ENCODE measurements at places on chromosomes 12 and 14.

- no peaks in the 10 kb centered on the region for H3K36me3 ChIP-seq
- peak; percentile 81 for DNase-seq
- peaks cover 5% of the 10 kb centered on the region for H3K27me3 ChIP-seq
- H3K27ac ChIP-seq = no peak overlapping the region
These were observed 54.0 kb downstream of the ZNF641 start for GRCh38 chr12:48296586-48297282.

- DNase-seq = peak; percentile 29
- H3K4me1 ChIP-seq = no peaks in the 10 kb centered on the region
- H3K27me3 ChIP-seq = no peaks in the 10 kb centered on the region
- H3K27ac ChIP-seq = no peak overlapping the region
These were observed 31.3 kb upstream of the LALBA start for GRCh38 chr12:48601013-48601756.

- H3K27ac ChIP-seq = peak overlapping the region; percentile 80
- H3K4me3 ChIP-seq = peak overlapping the region; percentile 38
- H3K27me3 ChIP-seq = no peaks in the 10 kb centered on the region
- peaks cover 4% of the 10 kb centered on the region for H3K36me3 ChIP-seq
These were observed 6.2 kb downstream of the MAP3K12 start for GRCh38 chr12:53492830-53493609.

- peak overlapping the region; percentile 89 for H3K27ac ChIP-seq
- peak overlapping the region; percentile 92 for H3K4me3 ChIP-seq
These were observed 441 bp downstream of the RAB5B start for GRCh38 chr12:55974308-55974730.

DNA sequence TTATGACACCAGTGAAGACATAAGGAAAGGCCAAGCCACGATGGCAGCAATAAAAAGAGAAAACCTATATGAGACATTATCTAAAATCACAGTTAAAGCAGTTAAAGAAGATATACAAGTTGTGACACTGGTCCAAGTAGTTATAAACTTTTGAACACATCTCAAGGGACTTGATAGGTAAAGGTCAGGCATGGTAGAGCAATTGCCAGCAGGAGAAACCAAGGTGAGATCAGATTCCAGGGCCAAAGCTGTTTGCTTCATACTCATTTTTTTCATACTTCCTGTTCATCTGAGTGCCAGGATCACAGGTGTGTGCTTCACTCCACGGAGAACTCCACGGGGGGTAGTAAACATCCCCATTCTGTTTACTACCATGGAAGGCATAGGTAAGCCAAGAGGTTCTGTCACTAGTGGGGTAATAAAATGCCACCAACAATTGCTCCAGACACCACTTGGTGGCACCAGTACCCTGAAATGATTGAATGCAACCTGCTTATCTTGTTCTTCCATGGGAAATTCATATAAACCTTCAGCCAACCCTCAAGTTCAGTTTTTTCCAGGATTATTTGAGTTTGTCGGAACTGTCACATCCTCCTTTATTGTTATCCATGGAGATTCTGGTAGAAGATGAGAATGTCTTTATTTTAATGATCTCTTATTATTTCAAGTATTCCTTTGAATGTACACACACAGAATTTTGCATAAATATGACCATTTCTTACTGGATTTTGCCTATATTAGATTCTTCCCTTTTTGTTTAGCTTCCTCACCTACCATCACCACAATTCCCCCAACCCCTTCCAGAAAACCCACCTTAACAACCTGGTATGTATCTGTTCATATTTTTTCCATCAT, 59.2 kb upstream of the TSPAN8 start:
- H3K4me1 ChIP-seq = no peaks in the 10 kb centered on the region
- no peaks in the 10 kb centered on the region for H3K36me3 ChIP-seq
- peak; percentile 10 for DNase-seq
- no peak overlapping the region for H3K27ac ChIP-seq
- H3K27me3 ChIP-seq = no peaks in the 10 kb centered on the region
- H3K4me3 ChIP-seq = no peak overlapping the region

- H3K4me1 ChIP-seq = peaks cover 10% of the 10 kb centered on the region
- DNase-seq = no peak
- no peak overlapping the region for H3K4me3 ChIP-seq
- H3K27me3 ChIP-seq = no peaks in the 10 kb centered on the region
- no peak overlapping the region for H3K27ac ChIP-seq
- H3K36me3 ChIP-seq = peaks cover 13% of the 10 kb centered on the region
These were observed 8.7 kb downstream of the ANKRD13A start for GRCh38 chr12:110007881-110008280.

GRCh38 chr12:49673446-49674317, 33.5 kb downstream of the FMNL3 start:
- H3K4me3 ChIP-seq = no peak overlapping the region
- H3K27ac ChIP-seq = peak overlapping the region; percentile 79
- DNase-seq = peak; percentile 97
- no peaks in the 10 kb centered on the region for H3K27me3 ChIP-seq

- no peak overlapping the region for H3K27ac ChIP-seq
- DNase-seq = no peak
- no peaks in the 10 kb centered on the region for H3K4me1 ChIP-seq
- H3K36me3 ChIP-seq = no peaks in the 10 kb centered on the region
- H3K4me3 ChIP-seq = no peak overlapping the region
These were observed 84.0 kb downstream of the LRRC9 start for GRCh38 chr14:60003991-60004390.

DNA sequence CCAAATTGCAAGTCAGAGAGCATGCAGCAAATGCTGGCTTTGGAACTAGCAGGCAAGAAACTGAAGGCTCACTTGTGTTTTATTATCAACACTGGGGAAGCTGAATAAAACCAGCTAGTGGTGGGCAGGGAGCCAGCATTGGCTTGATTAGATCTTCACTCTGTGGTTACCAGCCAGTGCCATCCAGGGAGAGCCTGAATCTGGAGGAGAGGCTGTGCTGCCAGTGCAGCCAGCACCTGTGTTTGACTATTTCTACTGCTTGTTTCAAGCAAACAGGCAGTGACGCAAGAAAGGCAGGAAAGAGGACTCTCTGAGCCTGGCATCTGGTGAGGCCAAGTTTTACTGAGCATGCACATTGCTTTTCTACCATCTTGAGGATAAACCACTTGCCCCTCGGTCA, 247.0 kb downstream of the PHLDA1 start:
- DNase-seq = no peak
- no peak overlapping the region for H3K27ac ChIP-seq
- H3K36me3 ChIP-seq = no peaks in the 10 kb centered on the region
- no peaks in the 10 kb centered on the region for H3K27me3 ChIP-seq
- H3K4me3 ChIP-seq = no peak overlapping the region

DNA sequence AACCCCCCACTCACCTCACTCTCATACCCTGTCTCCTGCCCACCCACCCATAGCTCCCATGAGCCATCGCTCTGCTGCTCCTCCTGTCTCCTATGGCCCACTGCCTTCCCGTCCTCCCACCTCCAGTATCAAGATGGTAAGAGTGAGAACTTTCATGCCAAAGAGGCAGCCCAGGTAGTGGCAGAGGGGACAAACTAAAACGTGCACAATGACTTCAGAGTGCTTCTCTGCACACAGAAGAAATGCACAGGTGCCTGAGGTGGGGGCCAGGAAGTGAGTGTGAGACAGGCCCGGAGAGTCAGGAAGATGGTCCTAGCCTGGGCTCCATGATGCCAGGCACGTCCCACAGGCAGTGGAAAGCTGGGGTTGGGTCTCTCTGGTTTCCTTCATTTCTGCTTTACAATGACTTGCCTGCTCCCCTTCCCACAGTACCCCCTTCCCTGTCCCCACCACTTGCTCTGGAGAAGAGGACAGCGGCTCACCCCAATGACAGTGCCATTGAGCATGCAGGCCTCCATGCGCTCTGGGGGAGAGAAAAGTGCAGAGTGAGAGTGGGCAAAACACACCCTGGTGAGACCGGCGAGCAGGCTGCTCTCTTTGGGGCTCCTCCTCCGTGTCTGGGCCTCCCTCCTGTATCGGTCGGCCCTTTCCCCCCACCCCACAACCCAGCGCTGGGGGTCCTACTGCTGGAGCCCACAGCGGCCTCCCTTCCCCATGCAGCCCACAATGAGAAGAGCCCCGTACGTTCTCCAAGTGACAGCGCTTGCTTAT, 22.8 kb upstream of the ANO2 start:
- no peak overlapping the region for H3K27ac ChIP-seq
- DNase-seq = no peak
- H3K4me3 ChIP-seq = no peak overlapping the region
- H3K36me3 ChIP-seq = no peaks in the 10 kb centered on the region
- H3K4me1 ChIP-seq = no peaks in the 10 kb centered on the region

- H3K36me3 ChIP-seq = no peaks in the 10 kb centered on the region
- DNase-seq = peak; percentile 18
- no peaks in the 10 kb centered on the region for H3K27me3 ChIP-seq
- no peaks in the 10 kb centered on the region for H3K4me1 ChIP-seq
These were observed 63.3 kb upstream of the HSPB8 start for GRCh38 chr12:119115296-119115905.

- DNase-seq = no peak
- peak overlapping the region; percentile 74 for H3K27ac ChIP-seq
- H3K4me1 ChIP-seq = peaks cover 11% of the 10 kb centered on the region
- no peak overlapping the region for H3K4me3 ChIP-seq
- H3K36me3 ChIP-seq = peaks cover 5% of the 10 kb centered on the region
- H3K27me3 ChIP-seq = no peaks in the 10 kb centered on the region
These were observed 9.0 kb downstream of the DYNC1H1 start for GRCh38 chr14:101973356-101973755.

- peaks cover 9% of the 10 kb centered on the region for H3K4me1 ChIP-seq
- H3K36me3 ChIP-seq = no peaks in the 10 kb centered on the region
- no peaks in the 10 kb centered on the region for H3K27me3 ChIP-seq
- no peak overlapping the region for H3K27ac ChIP-seq
These were observed 185.1 kb downstream of the AKAP6 start for GRCh38 chr14:32514236-32514635.

DNA sequence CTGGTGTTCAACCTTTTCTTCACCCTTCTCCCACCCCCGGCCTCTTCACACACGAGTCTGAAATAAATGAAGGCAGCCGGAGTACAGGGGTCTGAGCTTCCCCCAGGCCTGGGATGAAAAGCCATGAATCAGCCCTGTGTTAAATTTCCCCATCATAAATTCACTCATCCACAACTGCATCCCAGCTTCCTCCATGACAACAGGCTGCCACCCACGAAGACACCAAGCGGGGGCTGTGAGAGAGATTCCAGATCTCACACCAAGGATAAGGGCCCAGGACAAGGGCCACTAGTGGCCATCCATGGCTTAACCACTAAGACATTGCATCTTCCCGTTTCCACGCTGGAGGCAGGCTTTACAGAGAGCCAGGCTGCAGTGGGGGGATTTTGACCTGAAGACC, 93.9 kb upstream of the NCOR2 start:
- no peaks in the 10 kb centered on the region for H3K36me3 ChIP-seq
- no peak overlapping the region for H3K27ac ChIP-seq
- no peaks in the 10 kb centered on the region for H3K27me3 ChIP-seq
- no peak for DNase-seq
- no peak overlapping the region for H3K4me3 ChIP-seq
- H3K4me1 ChIP-seq = peaks cover 8% of the 10 kb centered on the region

GRCh38 chr12:88241862-88242570, 99.9 kb downstream of the TMTC3 start:
- no peak overlapping the region for H3K4me3 ChIP-seq
- no peaks in the 10 kb centered on the region for H3K36me3 ChIP-seq
- DNase-seq = peak; percentile 99
- H3K27me3 ChIP-seq = no peaks in the 10 kb centered on the region
- peak overlapping the region; percentile 80 for H3K27ac ChIP-seq

DNA sequence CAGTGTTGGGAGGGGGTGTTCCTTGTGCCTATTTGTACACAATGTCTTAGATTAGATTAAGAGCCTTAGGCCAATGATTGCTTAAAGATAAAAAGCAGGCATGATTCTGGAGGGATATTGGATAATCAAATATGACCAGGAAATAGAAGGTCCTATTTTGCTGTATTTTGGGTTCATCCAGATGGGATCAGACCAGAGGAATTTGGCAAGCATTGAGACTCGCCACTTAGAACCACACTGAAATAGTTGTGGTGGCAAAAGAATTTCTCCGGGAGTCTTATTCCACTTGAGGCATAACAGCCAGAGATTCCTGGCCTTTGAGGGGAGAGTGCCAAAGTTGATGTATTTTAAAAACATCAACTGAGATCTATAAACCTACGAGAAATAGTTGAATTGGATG, 327.2 kb downstream of the RAD51B start:
- H3K4me1 ChIP-seq = peaks cover 14% of the 10 kb centered on the region
- peak overlapping the region; percentile 26 for H3K27ac ChIP-seq
- peak; percentile 97 for DNase-seq
- no peak overlapping the region for H3K4me3 ChIP-seq
- H3K36me3 ChIP-seq = no peaks in the 10 kb centered on the region
- no peaks in the 10 kb centered on the region for H3K27me3 ChIP-seq

DNA sequence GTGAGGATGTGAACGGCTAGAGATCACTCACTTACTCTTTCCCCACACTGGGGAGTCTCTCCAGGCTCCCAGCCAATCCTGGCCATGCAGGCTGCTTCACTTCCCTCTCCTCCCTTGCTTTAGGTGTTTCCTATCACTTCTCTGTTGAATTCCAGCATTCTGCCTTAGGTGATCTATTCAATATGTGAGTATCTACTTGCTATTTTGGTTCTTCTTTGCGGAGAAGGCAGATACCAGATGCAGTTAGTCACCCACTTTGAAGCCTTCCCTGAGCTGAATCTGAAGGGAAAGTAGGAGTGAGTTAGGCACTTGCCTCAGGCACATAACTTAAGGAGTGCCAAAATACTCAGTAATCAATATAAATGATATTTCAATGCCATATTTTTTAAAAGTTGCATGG, 36.0 kb upstream of the FAR2 start:
- no peak overlapping the region for H3K4me3 ChIP-seq
- H3K4me1 ChIP-seq = no peaks in the 10 kb centered on the region
- no peaks in the 10 kb centered on the region for H3K27me3 ChIP-seq
- peak; percentile 64 for DNase-seq
- no peak overlapping the region for H3K27ac ChIP-seq
- H3K36me3 ChIP-seq = no peaks in the 10 kb centered on the region

DNA sequence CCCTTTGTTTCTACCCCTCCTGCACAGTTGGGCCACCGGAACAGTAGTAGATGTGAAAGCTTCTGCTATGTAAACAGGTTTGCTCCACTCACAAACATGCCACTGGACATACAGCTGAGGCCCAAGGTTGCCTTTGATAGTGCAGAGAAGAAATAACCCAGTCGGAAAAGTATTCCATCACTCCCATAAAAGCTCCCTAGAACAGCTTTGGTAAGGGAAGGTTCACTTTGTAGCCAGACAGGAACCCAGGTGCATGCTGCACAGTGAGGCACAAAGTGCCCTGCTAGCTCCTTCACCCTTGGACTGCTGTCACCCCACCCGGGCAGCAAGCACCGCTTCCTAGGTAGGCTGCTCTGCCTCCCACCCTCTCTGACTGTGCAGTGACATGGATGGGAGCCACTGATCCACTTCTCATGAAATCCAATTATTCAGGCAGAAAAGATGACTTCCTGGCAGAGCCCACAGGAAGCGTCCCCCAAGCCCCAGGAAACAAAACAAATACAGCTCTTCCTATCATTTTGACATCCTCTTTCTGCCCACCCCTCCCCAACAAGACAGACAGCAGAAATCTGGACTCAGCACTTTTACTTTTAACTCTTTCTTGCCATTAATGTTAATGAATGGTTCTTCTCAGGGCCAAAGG, 100.2 kb downstream of the SRGAP1 start:
- H3K27me3 ChIP-seq = no peaks in the 10 kb centered on the region
- no peak overlapping the region for H3K27ac ChIP-seq
- H3K36me3 ChIP-seq = no peaks in the 10 kb centered on the region
- H3K4me3 ChIP-seq = no peak overlapping the region
- H3K4me1 ChIP-seq = no peaks in the 10 kb centered on the region

Measured in fibroblast of lung (primary cell).